CD4-positive, alpha-beta T cell treated with Interleukin-17A for 4 hours (primary cell): ENCODE measurements at places on chromosomes 4 and X.

DNA sequence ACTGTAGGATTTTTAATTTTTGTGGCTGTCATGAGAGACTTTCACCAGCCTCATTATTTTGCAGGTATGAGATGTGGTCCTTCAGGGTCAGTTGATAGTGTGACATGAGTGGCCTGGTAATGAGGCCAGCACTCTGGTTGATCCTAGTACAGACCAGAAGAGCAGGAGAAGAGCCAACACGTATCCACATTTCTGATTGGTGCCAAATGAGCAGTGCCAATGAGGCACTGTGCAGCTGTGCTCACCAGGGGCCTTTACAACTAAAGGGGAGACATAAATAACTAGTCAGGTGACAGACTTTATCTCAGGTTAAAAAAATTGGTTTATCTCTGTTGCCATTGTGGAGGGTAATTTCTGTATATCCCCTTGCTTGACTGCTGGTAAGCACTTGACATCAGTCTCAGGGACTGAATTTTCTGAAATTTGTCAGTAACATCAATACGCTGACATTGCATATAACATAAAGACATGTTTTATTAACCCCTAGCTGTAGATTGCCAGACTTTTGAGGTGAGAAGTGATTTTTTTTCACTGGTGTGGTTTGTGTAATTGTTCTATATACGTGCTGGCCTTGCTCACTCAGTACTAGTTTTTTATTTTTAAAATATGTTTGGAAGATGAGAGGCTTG, 101.2 kb downstream of the AFF1 start:
- DNase-seq = no peak

DNA sequence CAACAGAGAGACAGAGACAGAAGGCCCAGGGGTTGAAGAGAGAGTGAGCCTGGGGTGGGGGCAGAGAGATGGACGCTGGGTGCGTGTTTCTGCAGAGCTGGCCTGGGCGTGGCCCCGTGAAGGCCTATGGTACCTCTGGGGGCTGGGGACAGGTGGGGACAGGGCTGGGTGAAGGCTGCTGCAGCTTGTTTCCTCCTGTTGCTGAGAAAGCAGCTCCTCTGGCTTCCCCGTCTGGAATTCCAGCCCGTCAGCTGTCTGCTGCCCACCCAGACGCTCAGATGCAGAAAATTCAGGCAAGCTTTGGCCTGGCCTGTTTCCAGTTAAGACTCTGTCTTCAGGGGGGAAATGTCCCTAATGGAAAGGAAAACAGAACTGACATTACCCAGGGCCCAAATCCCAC, 76.8 kb upstream of the PSAPL1 start:
- no peak for DNase-seq

GRCh38 chr4:185395238-185395955, at the start of gene LRP2BP:
Gene LRP2BP, minus strand, starts transcription at chr4:185395924. Its CDS starts 17,738 bp downstream, at chr4:185378186.
- DNase-seq = no peak

GRCh38 chrX:134688031-134688823, 30.0 kb upstream of the PLAC1 start:
- DNase-seq = no peak

DNA sequence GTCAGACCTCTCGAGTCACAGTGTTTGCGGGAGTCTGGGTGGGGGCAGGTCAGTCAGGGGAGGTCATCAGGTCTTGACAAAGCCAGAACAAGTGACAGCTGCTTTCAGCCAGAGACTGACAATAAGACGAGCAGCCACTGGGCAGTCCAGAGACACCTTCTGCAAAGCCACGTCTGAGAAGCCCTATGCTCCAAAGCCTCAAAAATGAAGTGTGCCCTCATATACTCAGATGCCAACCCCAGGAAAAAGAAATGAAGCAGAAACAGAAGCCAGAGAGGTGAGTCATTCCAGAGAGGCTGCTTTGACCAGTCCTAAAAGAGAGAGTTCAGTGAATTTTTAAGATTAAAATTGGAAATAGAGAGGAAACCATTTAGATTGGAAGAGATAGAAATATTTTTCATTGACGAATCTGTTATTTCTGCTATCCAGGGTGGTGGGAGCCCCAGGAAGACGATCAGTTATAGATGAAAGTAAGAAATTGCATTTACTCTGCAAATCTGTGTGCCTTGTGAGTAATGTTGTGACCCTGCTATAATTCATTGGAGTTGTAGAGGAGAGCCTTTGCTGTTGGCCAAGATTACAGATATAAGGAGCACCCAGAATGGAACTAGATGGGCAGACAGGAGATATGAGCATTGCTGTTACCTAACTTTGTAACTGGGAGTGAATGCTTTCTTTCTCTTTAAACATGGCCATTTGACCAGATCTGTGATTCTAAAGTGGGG, 77.9 kb downstream of the LRRC66 start:
- no peak for DNase-seq

DNA sequence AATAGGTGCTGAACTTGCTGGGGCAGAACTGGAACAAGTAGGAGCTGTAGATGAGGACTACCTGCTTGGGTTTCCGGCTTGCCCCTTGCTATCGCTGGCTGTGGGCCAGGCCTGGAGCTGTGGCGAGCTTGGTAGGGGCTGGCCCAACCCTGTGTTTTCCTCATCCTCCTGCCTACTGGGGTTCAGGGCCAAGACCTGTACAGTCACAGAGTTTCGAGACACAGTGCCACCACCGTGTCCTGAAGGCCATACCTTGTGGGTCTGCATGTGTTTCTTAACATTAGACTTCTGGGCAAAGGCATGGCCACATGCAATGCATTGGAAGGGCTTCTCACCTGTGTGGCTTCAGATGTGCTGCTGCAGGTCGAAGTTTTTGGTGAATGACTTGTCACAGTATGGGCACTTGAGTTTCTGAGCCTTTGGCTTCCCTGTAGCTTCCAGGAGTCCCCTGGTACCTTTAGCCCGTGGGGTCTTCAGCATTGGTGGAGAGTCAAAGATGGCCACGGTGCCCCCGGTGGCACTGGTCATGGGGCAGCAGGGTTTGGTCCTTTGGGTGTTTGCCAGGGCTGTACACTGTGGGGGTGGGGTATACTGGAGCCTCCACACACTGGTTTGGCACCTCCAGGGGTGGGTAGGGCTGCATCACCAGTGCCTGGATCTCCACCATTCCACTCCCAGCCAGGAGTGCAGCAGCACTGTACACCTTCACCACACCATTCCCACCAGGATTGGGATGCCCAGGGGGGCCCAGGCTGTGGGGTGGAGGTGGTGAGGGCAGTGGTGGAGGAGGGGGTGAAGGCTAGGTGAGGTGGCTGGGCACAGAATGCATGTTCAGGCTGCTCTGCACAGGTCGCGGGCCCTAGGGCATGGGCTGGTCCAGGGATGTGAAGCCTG, 52.1 kb downstream of the CFAP299 start:
- DNase-seq = no peak

DNA sequence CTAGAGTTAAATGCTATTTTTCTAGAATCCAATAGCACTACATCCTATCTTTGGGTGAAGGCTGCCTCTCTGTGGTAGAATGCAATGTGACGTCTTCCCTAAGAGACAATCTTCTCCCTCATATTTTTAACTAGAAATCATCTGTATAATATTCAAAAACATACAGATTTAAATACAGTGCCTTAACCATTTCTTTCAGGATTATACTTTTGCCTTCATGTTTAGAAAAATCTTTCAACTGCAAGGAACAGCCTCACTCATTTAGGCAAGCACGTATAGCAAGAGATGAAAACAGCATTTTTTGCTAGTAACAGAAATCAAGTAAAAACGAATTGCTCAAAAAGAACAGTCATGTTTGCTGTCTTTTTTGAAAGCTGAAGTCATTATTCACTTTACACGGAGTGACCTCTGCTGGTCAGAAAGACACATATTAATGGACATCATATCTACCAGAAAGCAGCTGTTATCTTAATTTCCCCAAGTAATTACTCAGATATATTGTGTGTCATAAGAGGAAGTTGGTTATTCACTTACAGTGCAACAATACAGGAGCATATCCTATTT, 422.3 kb downstream of the STPG2 start:
- no peak for DNase-seq

DNA sequence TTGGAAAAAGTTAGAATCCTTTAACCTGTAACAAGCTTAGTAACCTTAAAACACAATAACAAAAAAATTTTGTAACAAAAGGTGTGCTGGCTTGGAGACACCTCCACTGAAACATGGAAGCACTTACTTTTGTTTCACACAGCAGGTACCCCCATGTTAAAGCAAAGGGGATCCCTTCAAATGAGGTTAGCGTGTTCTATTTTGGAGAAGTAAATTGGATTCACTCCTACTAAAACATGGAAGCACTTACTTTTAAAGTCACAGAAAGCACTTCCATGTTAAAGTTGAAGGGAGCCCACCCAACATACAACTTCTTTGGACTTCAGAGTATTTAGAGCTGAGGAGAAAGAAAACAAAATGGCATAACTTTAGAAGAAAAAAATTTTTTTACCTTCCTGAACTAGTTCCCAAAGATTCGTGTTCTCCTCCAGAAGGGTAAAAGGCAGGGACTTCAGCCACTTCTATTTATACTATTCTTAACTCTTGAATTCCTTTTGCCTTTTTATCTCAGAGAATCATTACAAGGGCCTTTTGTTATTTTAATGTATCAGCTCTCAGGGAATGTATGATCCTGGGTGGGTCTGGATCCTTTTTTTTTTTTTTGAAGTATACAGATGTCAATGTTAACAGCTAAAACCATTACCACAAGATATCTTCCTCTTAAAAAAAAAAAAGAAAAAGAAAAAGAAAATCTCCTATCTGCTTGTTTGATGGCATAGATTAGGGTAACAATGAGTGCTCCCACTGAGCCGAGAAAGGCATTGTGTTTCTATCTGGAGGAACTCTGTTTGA, 11.5 kb downstream of the LARP7 start:
- DNase-seq = no peak

GRCh38 chrX:40496728-40497127, 84.0 kb upstream of the ATP6AP2 start:
- DNase-seq = no peak

- DNase-seq = no peak
Observed at GRCh38 chrX:135000516-135000915, 9.7 kb downstream of the SMIM10 start.

DNA sequence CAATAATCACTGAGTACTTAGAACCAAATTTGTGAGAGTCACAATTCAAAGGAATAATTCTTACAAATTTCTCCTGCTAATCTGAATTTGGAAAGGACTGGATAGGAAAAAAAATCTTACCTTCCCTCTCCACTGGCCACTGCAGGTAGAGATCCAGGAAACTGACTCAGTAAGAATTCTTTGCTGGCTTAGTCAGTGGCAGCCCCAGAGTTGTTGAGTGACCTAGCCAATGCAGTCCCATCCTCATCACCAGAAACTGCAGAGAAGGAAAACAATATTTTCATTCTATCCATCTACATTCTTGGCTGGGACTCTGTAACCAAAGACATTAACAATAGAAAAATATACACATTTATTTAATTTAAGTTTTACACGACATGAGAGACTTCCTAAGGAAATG, 572.0 kb downstream of the ADGRL3 start:
- no peak for DNase-seq

DNA sequence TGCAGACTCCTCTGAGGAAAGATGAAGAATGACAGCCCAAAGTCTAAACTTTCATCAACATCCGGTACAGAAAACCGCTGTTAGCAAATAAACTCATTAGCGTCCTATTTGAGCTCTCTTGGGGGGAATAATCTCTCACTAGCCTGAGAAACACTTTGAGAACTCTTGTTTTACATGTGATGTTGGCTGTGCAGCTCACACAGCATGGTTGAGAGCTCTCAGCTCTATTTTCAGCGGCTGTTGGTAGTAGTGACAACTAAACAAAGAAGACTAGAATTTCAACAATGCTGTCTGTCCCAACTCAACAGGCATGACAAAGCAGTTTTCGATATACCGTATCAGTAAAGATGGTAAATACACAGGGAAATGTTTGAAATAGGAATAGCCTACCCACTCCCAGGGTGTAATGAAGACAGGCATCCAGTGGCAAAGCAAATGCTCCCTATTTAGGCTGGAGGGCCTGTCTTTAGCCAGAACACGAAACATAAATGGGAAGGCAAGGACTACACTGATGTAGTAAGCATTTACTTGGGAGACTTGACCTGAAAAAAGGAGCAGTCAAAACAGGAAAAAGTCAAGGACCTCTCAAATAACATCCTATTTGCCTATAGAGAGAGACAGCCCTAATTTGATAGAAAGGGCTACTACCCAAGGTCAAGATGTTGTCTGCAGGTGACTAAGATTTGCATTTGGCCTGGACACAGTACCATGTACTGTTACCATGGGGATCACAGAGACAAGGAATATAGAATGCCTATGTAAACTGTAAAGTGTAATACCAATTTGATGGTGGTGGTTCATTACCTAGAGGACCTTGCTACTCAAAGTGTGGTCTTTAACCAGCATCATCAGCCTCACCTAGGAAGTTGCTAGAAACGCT, 60.4 kb downstream of the PPEF2 start:
- no peak for DNase-seq

GRCh38 chr4:169420291-169420690, 149.5 kb upstream of the SH3RF1 start:
- no peak for DNase-seq

DNA sequence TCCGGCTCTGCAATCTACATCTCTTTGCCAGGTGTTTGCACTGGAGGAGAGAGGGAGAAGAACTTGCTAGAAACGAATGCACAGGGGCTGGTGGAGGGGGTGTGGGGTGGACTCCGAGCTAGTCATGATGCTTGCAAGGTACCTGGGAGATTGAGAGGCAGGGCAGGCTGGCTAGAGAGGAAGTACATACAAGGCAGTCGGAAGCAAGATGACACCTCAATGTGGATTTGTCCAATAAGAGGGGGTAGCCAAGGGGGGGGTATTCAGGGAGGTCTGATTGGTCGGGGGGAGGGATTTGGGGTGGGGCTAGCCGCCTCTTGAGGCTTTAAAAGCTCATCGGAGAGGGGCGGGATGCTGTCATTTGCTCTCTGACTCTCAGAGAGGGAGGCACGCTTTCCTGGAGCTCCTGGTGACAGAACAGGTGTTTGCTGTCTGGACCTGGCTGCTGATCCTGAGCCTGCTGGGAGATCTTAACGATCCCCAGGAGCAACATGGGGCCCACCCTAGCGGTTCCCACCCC, at the start of gene GPR50:
TSS of gene GPR50 (plus strand) at position 354 of the 520 bp plus-strand sequence. CDS start at position 492, 138 bp downstream.
- DNase-seq = no peak

DNA sequence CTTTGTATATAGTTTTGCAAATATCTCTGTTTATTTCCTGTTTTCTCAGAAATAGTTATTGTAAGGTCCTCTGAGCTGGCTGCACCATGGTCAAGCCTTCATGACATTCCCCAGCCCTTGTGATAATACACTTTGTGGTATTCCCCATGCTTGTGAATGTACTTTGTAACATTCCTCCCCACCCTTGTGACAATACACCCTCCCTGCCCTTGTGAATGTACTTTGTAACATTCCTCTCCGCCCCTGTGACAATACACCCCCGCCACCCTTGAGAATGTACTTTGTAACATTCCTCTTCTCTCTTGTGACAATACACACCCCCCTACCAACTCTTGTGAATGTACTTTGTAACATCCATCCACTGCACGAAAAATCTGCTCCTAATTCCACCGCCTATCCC, 530.7 kb downstream of the CENPC start:
- no peak for DNase-seq

- DNase-seq = no peak
Observed at GRCh38 chr4:35342833-35343232, 901.5 kb downstream of the ARAP2 start.
